NCI-H446 treated with DMSO at 0.1 percent for 48 hours (cell line): ENCODE measurements at places on chromosomes 5 and 9.

DNA sequence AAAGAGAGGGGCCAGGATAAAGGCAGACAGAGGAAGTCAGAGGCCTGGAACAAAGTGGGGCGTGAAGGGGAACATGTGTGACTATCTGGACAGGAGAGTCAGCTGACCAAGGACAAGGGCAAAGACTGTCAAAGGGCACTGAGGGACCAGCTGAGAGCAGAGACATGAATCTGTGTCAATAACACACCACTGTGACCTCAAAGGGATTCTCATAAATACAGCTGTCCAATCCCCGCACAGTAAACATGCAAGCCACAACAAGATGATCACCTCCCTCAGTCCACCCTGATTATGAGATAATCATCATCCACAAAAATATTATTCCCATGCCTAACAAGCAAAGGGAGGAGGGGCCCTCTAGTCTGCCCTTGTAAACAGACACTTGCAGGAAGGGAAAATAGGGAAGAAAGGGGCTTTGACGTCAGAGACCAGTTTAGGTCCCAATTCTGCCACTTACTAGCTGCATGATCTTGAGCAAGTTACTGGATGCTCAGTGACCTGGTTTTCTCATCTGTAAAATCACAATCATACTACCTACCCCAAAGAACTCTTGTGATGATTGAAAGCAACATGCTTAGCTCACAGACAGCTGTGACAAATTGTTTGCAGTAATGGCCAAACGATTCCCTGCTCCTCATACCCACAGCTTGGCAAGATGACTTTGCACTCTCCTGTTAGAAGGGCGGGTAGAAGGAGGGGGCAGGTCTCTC, 41.8 kb downstream of the RAPGEF1 start:
- no peak for DNase-seq

GRCh38 chr5:165304193-165304827, 1798.9 kb downstream of the MAT2B start:
- DNase-seq: no peak

DNA sequence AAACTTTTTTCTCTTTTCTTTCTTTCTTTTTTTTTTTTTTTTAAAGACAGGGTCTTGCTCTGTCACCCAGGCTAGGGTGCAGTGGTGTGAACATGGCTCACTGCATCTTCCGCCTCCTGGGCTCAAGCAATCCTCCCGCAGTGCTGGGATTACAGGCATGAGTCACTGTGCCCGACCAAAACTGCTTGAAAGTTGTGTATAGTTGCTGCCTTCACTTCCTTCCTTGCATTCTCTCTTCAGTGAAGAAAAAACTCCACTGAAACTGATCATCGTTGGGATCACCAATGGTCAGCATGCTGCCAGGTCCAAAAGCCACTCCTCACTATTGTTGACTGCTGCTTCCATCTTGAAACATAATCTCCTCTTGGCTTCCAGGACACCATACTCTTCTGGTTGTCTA, 66.6 kb upstream of the CTNNA1 start:
- no peak for DNase-seq

DNA sequence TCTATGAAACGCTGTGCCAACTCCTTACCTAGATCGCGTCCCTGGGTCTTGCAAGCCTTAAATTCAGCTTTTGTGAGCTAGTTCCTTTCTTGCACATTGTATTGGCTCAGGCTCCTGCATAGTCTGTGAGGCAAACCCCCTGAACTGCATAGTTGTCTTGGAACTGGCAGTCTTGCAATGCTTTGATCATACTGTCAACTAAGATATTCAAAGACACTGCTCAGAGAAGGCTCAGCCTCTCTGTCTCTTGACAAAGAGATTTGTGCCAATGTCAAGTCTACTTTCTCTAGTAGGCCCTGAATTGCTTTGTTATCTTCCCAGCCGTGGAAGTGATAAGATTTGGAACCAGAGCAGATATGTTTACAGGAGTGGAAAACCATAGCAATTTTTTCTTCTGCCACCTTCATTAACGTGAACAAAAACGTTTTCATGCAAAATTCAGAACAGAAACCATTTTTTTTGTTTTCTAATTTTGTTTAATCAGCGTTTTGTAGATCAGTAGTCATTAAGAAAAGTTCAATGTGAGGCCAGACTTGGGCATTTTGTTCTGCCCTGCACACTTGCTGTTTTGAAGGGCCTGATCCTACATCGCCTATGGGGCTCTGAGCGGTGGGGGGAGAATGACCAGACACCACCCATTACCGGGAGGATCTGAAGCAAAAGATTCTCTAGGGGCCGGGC, 27.6 kb upstream of the ENTREP1 start:
- DNase-seq: no peak

GRCh38 chr5:73415171-73415570, 33.4 kb downstream of the FOXD1 start:
- no peak for DNase-seq
